ENCODE measurements at places on chromosomes 1 and 21.

GRCh38 chr21:17128132-17128531 lies 384.7 kb upstream of the CXADR start:
- no peak for DNase-seq

- no peak for DNase-seq
Measured at GRCh38 chr1:79460773-79461436, 454.4 kb upstream of the ADGRL4 start.

DNA sequence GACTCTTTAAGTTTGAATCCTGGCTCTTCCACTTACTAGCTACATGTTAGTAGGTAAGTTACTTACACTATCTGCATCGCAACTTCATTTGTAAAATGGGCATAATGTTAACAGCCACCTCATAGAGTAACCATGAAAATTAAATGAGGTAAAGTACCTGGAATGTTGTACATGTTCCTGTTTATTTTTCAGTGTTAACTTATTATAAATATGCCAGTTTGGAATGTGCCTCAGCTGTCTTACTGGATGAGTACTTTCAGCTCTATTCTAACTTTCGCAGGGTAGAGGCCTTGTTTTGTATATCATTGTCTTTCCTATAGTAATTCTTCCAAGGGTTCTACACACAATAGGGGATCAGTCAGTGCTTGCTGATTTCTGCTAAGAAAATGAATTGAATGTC lies 167.4 kb downstream of the DUSP10 start:
- no peak for DNase-seq

- no peak for DNase-seq
Measured at GRCh38 chr1:25710583-25711347, 89.2 kb upstream of the SELENON start.

DNA sequence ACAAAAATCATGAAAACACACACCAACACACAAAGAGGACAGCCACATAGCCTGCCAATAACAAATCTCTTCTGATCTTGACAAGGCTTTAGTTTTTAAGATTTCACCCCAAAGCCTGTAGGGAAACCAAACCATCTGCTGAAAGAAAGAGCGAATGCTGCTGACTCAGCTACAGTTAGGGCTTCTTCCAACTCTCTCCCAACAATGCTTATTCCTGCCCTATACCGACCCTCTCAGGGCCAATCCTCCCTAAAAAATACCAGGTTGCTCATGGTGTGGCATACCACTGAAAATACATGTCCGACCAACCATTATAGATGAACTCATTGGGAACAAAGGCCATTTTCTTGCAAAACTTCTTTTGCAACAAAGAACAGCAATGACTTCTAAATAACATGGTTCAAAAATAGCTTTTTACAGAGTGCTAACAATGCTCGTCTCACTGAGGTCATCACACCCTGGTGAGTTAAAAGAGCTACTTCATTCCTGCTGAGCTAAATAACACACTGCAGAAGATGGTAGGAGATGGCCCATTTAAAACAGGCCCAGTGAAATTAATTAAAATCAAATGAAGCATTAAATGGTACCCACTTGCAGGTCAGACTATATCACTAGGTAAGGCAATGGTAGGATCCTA lies 86.1 kb downstream of the KIAA0319L start:
- DNase-seq: no peak

DNA sequence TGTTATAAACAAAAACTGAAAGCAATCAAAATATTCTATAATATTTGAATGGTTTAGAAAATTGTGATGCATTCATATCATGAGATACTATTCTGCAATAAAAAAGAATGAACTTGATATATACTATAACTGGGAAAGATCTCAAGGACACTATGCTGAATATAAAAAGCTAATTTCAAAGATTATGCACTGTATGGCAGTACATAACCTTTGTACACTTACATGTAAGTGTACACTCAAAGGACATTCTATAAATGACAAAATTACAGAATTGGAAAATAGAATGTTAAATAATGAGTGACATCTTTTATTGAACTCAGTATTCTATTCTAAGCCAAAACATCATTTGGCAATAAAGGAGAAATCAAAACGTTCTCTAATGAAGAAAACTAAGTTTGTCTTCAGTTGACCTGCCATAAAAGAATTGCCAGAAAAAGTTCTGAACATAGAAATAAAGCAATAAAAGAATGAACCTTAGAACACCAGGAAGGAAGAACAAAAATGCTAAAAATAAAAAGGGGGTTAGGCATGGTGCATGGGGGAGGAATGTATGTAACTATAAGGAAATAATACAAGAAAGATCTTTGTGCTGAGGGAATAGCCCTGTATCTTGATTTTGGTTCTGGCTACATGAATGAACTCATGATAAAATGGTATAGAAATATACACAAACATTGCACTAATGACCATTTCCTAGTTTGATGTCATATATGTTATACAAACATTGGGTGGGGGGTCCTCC lies 519.7 kb downstream of the NEGR1 start:
- DNase-seq: no peak

- no peak for DNase-seq
Measured at GRCh38 chr1:17573518-17574041, 34.1 kb downstream of the ARHGEF10L start.

DNA sequence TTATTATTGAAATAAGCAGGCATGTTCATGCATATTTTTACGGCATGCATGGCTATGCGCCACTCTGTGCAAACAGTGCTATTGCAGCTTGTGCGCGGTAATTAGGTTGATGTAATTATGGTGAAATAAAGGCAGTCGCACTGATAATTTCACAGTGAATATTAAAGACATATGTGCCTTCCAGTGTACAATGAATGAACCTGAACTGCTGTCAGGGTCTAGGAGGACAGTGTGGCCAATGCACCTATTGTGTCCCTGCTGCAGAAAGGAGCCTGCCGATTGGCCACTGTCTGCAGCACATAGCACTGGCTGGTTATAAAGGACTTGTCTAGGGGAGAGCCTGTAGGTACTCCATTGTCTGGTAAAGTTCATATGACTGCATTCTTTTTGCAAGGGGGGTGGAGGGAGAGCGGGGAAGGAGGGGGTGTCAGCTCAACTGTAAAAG lies 340.4 kb downstream of the USP25 start:
- no peak for DNase-seq

GRCh38 chr1:203665993-203666392 lies 39.4 kb downstream of the ATP2B4 start:
- DNase-seq: no peak
